ENCODE measurements at places on chromosomes 2 and 18. TPM values are rescaled to one million over a fixed set of nuclear protein-coding genes. Genes with fewer than 3 reads are reported as not detected.

The TANC1 gene
- 16.3 TPM for total RNA-seq

The LYG2 gene
- not detected for total RNA-seq

The IMP4 gene
- total RNA-seq: 97.4 TPM

The TXNDC2 gene
- total RNA-seq: under 0.01 TPM

The IL18RAP gene
- total RNA-seq: not detected

The GATA6 gene
- total RNA-seq: 28.6 TPM

The ADAM23 gene
- 8.2 TPM for total RNA-seq

The IGFBP5 gene
- total RNA-seq: 928 TPM

The FAHD2B gene
- 7.5 TPM for total RNA-seq

The SPDYA gene
- total RNA-seq: 0.71 TPM

The UGT1A4 gene
- total RNA-seq: not detected

The PLA2R1 gene
- 10.0 TPM for total RNA-seq

The GALNT3 gene
- 0.71 TPM for total RNA-seq

The BUB1 gene
- 4.8 TPM for total RNA-seq

The CIB4 gene
- total RNA-seq: not detected

The AKAIN1 gene
- not detected for total RNA-seq

The DRC1 gene
- total RNA-seq: not detected

The RGPD4 gene
- total RNA-seq: not detected

The CXCR4 gene
- total RNA-seq: 0.92 TPM

The SULT1C2 gene
- total RNA-seq: 0.83 TPM

The REG1B gene
- total RNA-seq: not detected

The PAIP2B gene
- total RNA-seq: 0.85 TPM

The ZNF407 gene
- total RNA-seq: 17.8 TPM

The TRIM43 gene
- total RNA-seq: not detected

The ZNF804A gene
- total RNA-seq: 2.0 TPM

The SAG gene
- not detected for total RNA-seq

The FLACC1 gene
- 0.74 TPM for total RNA-seq

The MYCN gene
- total RNA-seq: not detected

The BIRC6 gene
- total RNA-seq: 154 TPM

The NAPG gene
- total RNA-seq: 38.8 TPM

The MLPH gene
- total RNA-seq: 12.2 TPM

The TEX44 gene
- total RNA-seq: not detected

The CABYR gene
- 3.6 TPM for total RNA-seq

The PPM1B gene
- 27.3 TPM for total RNA-seq

The LOXL3 gene
- total RNA-seq: 57.5 TPM

The NHEJ1 gene
- total RNA-seq: 14.5 TPM

The ANKRD36C gene
- total RNA-seq: 17.2 TPM

The PAX8 gene
- total RNA-seq: 0.14 TPM

The RIT2 gene
- not detected for total RNA-seq

The ESPNL gene
- 2.4 TPM for total RNA-seq

The C2orf78 gene
- not detected for total RNA-seq

The INHA gene
- total RNA-seq: 0.46 TPM

The RAD51AP2 gene
- total RNA-seq: not detected

The CRYGC gene
- not detected for total RNA-seq

The COL4A4 gene
- total RNA-seq: 0.14 TPM

Measured in smooth muscle cell of bladder (primary cell).